ENCODE measurements at places on chromosomes 4 and X. TPM values are rescaled to one million over a fixed set of nuclear protein-coding genes. Genes with fewer than 3 reads are reported as not detected.

CENPVL2 gene
- total RNA-seq = not detected

SYAP1 gene
- total RNA-seq = 14.2 TPM

RNF175 gene
- total RNA-seq = not detected

WDR17 gene
- 3.4 TPM for total RNA-seq

ERAS gene
- not detected for total RNA-seq

CDX4 gene
- not detected for total RNA-seq

JAKMIP1 gene
- total RNA-seq = not detected

UGT2B17 gene
- not detected for total RNA-seq

TSC22D3 gene
- 630 TPM for total RNA-seq

GRCh38 chrX:63686878-63687714 lies 97.9 kb downstream of the ARHGEF9 start:
- H3K27ac ChIP-seq = no peak overlapping the region
- no peaks in the 10 kb centered on the region for H3K27me3 ChIP-seq
- H3K4me1 ChIP-seq = no peaks in the 10 kb centered on the region
- no peak overlapping the region for H3K4me3 ChIP-seq

DNA sequence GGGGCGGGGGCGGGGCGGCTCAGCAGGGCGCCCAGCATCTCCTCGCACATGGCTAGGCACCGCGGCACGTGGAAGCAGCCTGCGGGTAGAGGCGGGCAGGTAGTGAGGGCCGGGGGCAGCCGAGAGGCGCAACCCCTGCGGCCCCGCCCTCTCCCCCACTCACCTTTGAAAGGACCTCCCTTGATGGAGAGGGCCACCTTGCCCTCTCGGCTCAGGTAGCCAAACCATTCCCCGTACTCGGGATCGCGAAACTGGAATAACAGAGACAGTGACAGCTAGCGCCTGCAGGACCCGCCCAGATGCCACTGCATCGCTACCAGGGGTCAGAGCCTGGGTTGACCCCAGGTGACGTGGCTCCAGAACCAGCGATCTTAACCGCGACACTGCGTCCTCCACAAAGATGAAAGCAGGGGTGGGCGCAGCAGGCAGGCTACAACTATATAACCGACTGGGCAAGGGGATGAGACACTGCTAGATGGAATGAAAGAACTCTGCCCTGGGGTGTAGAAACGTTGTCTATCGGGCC lies 552 bp upstream of the NAA10 start:
- DNase-seq = no peak
- H3K4me1 ChIP-seq = peaks cover 9% of the 10 kb centered on the region
- no peaks in the 10 kb centered on the region for H3K27me3 ChIP-seq
- peaks cover 19% of the 10 kb centered on the region for H3K36me3 ChIP-seq
- no peak overlapping the region for H3K27ac ChIP-seq

DNA sequence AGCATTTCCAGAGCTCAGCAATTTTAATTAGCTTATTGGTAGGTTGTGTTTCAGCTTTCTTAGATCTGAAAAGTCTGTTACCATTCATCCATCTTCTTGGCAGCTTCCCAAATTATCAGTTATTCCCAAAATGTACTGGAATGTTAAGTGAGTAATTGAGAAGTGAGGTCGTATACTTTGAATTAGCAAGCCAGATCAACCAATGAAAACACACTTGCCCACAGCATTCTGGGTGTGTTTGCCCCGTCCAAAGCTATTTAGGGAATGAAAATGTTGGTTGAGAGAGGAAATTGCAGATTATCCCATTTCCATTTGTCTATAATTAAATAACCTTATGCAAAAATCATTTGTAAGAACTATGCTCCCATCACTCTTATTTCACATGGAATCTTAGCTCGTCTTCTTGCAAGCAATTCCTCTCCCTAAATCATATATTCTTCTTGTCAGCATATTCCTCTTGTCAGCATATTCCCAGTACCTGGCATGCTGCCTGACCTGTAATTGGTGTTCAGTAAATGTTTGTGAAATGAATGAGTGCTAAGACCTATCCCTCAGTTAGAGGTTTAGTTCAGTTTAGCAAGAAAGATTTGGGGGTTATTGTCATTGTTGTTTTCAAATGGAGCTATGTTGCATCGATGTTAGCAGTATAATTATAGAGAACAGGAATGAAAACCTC lies 23.3 kb upstream of the ANTXR2 start:
- no peaks in the 10 kb centered on the region for H3K27me3 ChIP-seq
- H3K4me1 ChIP-seq = no peaks in the 10 kb centered on the region
- H3K27ac ChIP-seq = no peak overlapping the region
- H3K4me3 ChIP-seq = no peak overlapping the region
- DNase-seq = no peak

- no peaks in the 10 kb centered on the region for H3K27me3 ChIP-seq
- H3K27ac ChIP-seq = no peak overlapping the region
- no peak for DNase-seq
- no peaks in the 10 kb centered on the region for H3K4me1 ChIP-seq
Observed at GRCh38 chr4:17398035-17398434, 113.9 kb downstream of the QDPR start.

DNA sequence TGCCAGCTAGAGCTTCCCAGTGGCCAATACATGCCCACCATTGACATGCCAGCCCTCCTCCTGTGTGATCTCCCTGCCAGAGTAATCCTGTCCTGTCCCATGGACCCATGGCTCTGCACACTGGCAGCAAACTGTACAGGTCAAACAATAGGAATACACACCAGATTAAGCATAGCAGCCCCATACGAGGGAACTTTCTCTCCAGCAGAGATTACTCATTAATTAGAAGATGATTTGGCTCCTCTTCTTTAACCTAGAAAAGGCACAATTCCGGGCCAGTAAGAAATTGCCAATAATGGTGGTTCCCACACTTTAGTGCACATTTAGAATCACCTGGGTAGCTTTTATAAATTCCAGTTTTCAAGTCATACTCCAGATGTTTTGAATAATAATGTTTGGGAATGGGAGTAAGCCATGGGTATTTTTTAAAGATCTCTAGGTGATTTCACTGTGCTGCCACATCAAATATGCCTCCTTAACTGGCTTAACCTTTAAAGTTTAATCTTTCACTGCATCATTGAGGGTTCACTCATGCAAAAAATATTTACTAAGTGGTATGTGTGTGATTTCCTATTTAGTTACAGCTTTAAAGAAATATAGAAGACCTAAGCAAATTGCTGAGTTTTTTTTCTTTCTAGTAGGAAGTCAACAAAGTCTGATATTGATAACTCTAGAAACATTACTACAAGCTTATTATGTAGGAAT lies 277.6 kb upstream of the NWD2 start:
- no peaks in the 10 kb centered on the region for H3K27me3 ChIP-seq
- no peak for DNase-seq
- H3K4me1 ChIP-seq = no peaks in the 10 kb centered on the region
- H3K4me3 ChIP-seq = no peak overlapping the region
- H3K36me3 ChIP-seq = no peaks in the 10 kb centered on the region

DNA sequence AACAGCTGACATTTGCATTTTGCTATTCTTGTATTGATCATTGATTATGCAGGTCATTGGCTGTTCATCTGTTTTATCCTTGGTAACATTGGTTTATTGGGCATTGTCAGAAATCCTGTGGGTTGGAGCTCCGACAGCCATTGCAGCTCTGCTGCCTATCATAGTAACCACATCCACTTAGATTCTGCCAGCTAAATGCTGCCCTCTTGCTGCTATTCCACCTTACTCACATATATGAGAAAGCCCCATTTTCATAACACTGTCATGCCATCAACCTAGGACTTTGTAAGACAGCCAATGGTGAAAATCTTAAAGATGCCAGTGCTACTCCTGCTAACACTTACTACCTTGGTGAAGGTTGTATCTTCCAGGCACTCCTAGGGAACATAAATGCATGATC lies 187.3 kb upstream of the CXCL13 start:
- no peaks in the 10 kb centered on the region for H3K27me3 ChIP-seq
- H3K4me1 ChIP-seq = no peaks in the 10 kb centered on the region
- DNase-seq = no peak

DNA sequence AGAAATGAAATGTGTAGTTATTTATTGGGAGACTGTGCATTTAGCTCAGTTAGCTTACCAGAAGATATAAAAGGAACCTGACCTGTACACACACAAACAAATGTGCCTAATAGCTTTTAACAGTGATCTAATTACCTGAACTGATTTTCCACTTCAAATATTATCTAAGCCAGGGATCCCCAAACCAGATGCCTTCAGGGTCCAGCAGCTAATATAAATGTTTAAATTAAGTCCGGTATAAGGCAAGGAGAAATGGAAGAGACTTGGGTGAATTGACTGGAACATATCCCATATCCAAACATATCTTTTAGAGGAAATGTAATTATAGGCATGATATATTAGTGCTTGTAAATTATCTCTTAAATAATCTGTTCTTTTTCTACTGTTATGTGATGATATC lies 66.7 kb downstream of the CNKSR2 start:
- no peaks in the 10 kb centered on the region for H3K36me3 ChIP-seq
- H3K4me3 ChIP-seq = no peak overlapping the region
- no peaks in the 10 kb centered on the region for H3K27me3 ChIP-seq
- H3K4me1 ChIP-seq = no peaks in the 10 kb centered on the region

DNA sequence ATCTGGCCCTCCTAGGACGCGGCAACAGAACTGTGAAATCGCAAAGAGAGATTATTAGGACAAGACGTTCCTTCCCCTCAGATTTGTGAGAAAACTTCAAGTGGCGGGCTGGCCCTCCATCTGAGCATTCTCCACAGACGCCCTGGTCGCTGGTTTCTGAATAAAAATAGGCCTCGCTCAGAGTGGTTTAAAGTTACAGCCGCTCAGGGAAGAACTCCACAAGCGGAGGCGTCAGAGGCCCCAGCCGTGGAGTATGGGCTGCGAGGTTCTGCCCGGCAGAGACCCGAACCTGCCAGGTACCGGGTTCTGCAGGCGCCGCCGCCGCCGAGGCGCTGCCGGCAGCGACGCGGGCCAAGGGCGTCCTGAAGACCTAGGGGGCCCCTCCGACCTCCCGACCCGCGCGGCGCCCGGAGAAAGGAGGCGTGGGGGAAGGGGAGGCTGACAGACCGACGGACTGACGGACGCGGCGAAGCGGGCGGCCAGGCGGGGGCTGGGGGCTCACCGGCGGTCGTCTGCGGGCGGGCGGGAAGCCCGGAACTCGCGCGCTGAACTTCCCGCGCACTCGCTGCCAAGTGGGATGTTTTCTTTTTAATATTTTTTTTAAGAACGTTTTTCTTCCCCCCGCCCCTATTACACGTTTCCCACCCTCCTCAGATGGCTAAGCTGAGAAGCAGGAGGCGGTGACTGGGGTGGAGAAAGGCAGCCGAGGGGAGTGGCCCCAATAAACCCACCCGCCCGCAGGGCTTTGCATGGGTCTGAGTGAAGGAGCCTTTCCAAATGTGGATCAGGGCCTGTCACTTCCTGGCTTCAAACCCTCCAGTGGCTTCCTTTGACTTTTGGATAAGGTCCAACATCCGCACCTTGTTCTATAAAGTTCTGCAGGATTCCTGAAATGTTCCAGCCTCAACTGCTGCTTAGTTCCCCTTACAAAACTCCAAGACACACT lies at the start of gene PABPC4L:
Gene PABPC4L (minus strand): TSS at position 574 of the 946 bp plus-strand sequence. CDS start 770 bp downstream, outside the sequence.
- H3K4me3 ChIP-seq = peak within 1 kb of the TSS; percentile 69
- peak within 1 kb of the TSS; percentile 86 for H3K27ac ChIP-seq
- DNase-seq = peak; percentile 77
- H3K4me1 ChIP-seq = no peaks in the 10 kb centered on the region
- no peaks in the 10 kb centered on the region for H3K27me3 ChIP-seq
- H3K36me3 ChIP-seq = no peaks in the 10 kb centered on the region

- H3K36me3 ChIP-seq = no peaks in the 10 kb centered on the region
- H3K4me3 ChIP-seq = no peak overlapping the region
- no peak overlapping the region for H3K27ac ChIP-seq
- no peaks in the 10 kb centered on the region for H3K4me1 ChIP-seq
- no peak for DNase-seq
- no peaks in the 10 kb centered on the region for H3K27me3 ChIP-seq
Observed at GRCh38 chr4:187663076-187663475, 332.5 kb upstream of the ZFP42 start.

DNA sequence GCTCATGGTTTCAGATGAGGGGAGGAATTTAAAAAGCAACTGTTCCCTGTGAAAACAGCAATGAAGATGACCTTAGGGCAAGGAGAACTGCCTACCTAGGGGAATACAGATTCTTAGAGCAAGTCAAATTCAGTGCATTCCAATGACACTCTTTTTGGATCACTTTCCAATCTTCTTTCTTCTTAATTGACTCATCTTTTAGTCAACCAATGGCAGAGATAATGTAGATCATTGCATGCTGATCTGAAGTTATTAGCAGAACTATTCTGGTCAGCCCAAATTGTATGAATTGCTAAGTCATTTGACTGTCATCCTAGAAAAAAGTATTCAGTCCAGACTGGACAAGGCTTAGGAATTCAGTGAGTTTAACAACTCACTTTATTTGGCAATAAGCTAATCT lies 12.6 kb upstream of the NR3C2 start:
- H3K4me1 ChIP-seq = no peaks in the 10 kb centered on the region
- H3K36me3 ChIP-seq = no peaks in the 10 kb centered on the region
- no peaks in the 10 kb centered on the region for H3K27me3 ChIP-seq

- DNase-seq = peak; percentile 77
- H3K4me1 ChIP-seq = peaks cover 92% of the 10 kb centered on the region
- no peak overlapping the region for H3K4me3 ChIP-seq
- H3K36me3 ChIP-seq = no peaks in the 10 kb centered on the region
- H3K27me3 ChIP-seq = no peaks in the 10 kb centered on the region
Observed at GRCh38 chr4:168854350-168854921, 155.6 kb downstream of the CBR4 start.

DNA sequence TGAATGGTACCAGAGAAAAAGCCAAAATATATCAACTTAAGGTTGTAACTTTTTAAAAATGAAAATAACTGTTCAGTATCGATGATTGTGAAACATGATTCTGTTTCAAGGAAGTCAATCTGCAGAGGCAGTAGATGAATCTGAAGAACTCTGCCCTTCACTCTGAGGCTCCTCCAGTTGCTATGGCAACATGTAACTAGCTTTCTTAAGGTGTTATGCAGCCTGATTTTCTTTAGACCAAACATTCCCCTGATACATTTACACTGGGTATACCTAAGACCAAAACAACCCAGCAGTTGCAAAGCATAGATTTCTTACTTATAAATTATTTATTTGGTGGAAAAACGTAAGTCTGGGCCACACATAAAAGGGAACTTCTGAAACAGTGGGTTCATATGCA lies 133.6 kb upstream of the RASGEF1B start:
- H3K27me3 ChIP-seq = no peaks in the 10 kb centered on the region
- H3K4me1 ChIP-seq = no peaks in the 10 kb centered on the region
- no peak overlapping the region for H3K27ac ChIP-seq
- no peak for DNase-seq
- H3K4me3 ChIP-seq = no peak overlapping the region

- H3K36me3 ChIP-seq = no peaks in the 10 kb centered on the region
- H3K4me3 ChIP-seq = no peak overlapping the region
- no peak overlapping the region for H3K27ac ChIP-seq
Observed at GRCh38 chrX:103343105-103343504, 13.1 kb downstream of the TCEAL7 start.

DNA sequence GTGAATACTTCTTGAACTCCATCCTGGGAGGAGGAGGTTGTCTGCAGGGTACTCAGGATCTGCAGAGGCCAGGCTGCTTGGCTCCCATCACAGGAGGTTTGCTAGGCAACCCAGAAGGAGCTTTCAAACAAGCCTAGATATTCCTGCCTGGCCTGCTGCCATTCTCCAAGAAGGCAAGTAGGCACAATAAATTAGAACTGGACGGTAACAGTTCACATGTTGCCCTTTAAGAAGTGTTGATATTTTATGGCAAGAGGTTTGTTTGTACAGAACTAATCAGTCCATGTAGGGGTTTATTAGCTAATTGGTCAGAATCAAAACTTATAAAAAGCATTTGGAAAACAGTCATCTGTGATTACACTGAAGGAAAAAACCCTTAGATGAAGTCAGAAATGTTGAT lies 39.3 kb downstream of the SYNPO2 start:
- no peaks in the 10 kb centered on the region for H3K27me3 ChIP-seq
- no peaks in the 10 kb centered on the region for H3K36me3 ChIP-seq
- H3K27ac ChIP-seq = peak overlapping the region; percentile 55
- H3K4me1 ChIP-seq = peaks cover 67% of the 10 kb centered on the region

Data from ascending aorta (tissue), 2 donors.